ENCODE measurements at places on chromosomes 7 and 10. TPM values are rescaled to one million over a fixed set of nuclear protein-coding genes. Genes with fewer than 3 reads are reported as not detected.

TSC22D4 gene
- 48.4 TPM for total RNA-seq

GRCh38 chr7:85688712-85689111, 501.9 kb upstream of the SEMA3D start:
- no peak for DNase-seq

NUTM2E gene
- total RNA-seq = 0.12 TPM

DNA sequence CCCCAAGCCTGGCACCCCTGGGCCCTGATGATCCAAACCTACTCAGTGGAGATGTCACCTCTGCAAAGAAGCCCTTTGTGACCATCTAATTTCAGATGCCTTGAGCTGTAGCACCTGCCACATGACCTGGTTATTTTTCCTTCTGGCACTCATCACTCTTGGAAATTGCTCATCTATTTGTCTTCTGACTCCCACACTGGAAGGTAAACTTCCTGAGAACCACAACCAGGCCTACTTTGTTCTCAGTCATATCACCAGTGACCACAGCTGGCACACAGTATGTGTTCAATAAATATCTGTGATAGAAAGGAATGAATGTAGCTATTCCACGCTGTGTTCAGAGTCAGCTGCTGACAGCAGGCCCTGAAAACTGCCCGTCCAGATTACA, 97.1 kb downstream of the SH3PXD2A start:
- no peak for DNase-seq

LSM5 gene
- total RNA-seq = 26.6 TPM

GIMAP2 gene
- total RNA-seq = 10.0 TPM

DNA sequence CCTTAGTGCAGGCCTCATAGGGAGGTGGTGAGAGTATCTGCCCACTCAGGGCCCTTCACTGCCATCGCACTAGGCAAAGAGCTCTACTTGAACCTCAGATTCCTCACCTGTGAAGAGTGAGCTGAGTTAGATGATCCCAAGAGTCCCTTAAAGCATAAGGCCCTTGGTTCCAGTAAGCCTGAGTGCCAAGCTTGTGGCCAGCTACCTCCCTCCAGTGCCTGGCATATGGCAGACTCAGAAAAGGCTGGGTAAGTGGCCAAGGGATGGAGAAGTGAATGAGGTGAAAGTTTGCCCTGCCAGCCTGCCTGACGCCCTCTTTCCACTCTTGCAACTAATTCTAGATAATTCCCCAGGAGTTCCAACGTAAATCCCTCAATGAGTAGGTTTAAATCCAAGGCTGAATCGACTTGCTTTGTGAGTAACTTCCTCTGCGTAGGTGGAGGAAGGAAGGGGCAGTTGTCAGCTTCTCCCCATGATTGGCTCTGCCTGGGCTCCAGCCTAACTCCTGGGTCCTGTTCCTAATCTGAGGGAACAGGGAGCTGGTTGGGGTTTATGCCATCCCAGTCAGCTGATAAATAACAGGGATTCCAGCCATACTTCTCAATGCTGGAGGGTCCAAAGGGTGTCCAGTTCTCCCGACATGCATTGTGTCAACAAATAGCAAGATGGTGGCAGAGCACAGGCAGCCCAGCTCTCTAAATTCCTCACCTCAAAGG, 14.2 kb downstream of the DUSP5 start:
- DNase-seq = no peak

PRSS58 gene
- not detected for total RNA-seq

INTS1 gene
- 33.9 TPM for total RNA-seq

GRCh38 chr10:63965846-63966245, 444.6 kb downstream of the REEP3 start:
- DNase-seq = no peak

DNA sequence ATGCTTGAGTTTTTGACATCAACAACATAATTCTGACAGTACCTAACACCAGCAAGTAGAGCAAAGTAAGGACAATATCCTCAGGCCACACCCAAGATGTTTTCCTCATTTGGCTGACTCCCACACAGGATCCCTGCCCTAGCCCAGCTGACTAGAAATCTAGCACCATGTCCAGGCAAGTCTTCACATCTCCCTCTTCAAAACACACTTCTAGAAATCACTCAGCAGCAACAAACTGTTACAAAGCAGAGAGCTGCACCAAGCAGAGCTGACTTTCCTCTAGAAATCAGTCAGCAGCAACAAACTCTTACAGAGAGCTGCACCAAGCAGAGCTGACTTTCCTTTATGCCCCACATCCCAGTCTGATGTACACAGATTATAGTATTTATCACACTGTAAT, 7.7 kb downstream of the TMEM168 start:
- DNase-seq = no peak

SVOPL gene
- 1.0 TPM for total RNA-seq

DNA sequence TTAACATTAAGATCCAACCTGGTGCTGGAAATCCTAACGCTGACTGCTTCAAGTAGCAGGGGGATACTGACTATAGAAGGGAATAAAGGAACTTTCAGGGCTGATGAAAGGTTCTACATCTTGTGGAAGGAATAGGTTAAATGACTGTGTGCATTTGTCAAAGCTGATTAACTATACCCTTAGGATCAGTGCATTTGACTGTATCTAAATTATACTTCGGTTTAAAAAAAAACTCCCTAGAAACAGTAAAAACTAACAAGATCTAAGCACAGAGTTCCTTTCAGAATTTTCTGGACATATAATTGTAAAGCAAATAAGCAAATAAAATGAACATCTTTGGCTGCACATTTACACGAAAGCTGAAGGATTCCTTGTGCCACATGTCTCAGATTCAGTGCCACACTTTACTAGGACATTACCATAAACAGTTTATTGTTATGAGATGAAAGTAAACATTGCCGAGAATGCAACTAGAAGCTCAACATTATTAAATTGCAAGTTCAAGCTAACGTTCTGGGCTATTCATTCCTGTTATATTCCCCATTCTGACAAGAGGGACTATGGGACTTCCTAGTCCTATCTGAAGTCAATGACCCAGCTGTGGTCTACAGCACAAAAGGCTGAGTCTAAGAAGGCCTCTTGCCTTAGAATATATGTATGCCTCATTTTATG, 20.7 kb downstream of the ANK3 start:
- no peak for DNase-seq

GRCh38 chr7:24499871-24500270, 73.4 kb upstream of the PALS2 start:
- no peak for DNase-seq

- DNase-seq = no peak
Observed at GRCh38 chr10:48614481-48615390, 9.9 kb upstream of the ARHGAP22 start.

- no peak for DNase-seq
Observed at GRCh38 chr10:63769367-63769766, 248.2 kb downstream of the REEP3 start.

PHYH gene
- 49.7 TPM for total RNA-seq

HGF gene
- total RNA-seq = 4.6 TPM

DNA sequence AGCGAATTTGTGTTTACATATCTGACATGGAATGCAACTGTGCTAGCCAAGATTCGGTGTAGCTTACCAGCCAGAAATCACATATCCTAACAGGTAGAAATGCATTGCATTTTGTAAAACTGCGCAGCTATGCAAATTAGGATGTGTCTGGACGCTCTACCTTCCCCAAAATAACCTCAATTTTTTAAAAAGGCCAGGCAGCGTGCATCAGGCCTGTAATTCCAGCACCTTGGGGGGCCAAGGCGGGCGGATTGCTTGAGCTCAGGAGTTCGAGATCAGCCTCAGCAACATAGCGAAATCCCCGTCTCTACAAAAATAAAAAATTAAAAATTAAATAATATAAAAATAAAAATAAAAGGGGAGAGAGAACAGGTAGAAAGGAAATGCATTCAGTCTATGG, 305.0 kb downstream of the TYW1 start:
- no peak for DNase-seq

- DNase-seq = no peak
Observed at GRCh38 chr7:143345428-143345900, 17.0 kb downstream of the FAM131B start.

ATOH7 gene
- not detected for total RNA-seq

GRCh38 chr7:506921-507622, 12.6 kb downstream of the PDGFA start:
- DNase-seq = no peak

GRCh38 chr10:44818041-44818649, 93.0 kb upstream of the TMEM72 start:
- peak; percentile 43 for DNase-seq

DNA sequence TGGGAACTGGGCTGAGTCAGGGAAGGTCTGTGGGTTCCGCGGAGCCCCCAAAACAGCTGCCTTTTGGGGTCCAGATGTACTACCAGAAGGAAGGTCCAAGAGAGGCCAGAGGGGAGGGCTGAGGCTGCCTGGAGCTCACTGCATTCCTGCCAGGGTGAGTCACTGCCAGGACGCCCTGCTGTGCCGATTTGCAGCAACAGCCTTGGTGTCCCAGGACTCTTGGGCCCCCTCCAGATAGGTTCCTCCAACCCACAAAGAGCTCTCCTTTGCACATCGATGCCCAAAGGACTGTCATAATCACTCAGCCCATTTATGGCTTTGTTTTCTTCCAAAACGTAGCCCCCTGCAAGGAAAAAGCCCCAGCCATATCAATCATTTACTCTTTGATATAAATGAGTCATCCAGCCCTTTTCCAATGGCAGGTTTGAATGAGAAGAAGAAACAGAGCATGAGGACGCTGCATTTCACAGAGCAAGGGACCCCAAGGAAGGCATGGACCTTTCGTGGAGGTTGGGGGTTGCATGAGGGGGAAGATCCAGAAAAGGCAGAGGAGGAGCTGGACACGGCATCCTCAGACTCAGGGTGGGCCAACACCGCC, 32.2 kb upstream of the COL13A1 start:
- DNase-seq = no peak

DNA sequence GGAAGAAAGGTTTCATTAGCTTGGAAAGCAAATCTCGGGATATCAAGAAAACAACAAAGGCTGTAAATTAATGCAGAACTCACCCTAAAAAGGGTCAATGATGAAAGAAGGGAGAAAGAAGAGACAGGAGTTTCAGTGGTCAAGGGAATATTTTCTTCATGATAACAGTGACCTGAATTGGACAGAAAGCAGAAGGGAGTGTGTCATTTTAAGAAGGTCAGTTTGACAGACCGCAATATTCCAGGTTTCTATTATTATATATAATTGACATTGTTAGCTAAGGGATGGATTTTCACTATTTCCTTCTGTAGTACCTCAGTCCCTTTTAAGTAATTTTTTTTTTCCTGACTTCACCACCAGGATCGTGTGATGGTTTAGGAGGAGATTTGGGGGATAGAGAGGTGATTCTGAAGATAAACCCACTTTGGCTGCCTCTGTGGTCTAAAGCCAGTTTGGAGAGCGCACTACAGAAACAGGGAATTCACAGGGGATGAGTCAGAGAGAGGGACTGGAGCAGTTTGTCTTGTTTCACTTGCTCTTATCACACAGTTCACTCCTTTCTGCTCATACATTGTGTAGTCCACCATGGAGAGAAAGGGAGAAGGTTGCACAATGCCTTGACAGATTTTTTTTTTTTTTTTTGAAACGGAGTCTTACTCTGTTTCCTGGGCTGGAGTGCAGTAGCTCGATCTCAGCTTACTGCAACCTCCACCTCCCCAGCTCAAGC, 417.9 kb downstream of the AUTS2 start:
- DNase-seq = no peak

MAGI2 gene
- 16.6 TPM for total RNA-seq

GRCh38 chr7:158529181-158530096, 58.2 kb downstream of the PTPRN2 start:
- no peak for DNase-seq

DNA sequence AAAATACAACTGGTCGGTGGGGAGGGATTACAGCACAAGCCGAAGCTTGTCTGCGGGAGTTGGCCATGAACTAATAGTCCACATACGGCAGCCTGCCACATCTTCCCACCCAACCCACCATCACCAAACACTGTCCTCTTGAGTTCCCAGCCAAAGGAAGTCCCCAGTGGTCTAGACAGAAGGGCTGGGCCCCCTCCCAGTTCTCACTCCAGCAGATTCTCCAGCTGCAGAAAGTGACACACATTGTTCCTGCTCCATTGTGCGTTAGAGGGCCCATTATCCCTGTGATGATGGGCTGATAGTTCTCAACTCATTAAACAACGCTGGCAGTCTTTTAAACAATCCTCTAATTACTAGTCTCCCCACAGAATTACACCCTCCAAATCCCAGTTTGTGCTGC, 148.0 kb downstream of the FGFR2 start:
- no peak for DNase-seq

GPR15LG gene
- 0.31 TPM for total RNA-seq

MOGAT3 gene
- total RNA-seq = not detected

- DNase-seq = no peak
Observed at GRCh38 chr10:78475437-78475836, 441.8 kb downstream of the RPS24 start.

DNA sequence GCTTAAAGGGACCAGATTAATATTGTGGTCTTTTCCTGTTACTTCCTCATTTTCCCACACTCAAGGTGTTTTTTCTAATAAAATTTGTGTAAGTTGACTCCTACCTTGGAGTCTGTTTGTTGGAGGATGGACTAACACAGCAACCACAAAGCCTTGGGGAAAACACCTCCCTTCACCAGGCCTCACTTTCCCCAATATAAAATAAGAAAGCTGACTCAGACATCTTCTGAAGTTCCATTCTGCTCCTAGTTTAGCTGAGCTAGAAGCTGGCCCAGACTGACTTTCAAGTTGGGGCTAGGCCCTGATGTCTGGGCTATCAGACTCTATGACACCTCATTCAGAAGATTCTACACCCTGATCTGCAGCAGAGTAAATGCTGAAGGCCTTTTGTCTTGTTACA, 73.0 kb upstream of the ADRB1 start:
- DNase-seq = no peak

LIPJ gene
- 0.20 TPM for total RNA-seq

GRCh38 chr10:117140525-117140902, 2.4 kb upstream of the VAX1 start:
- DNase-seq = no peak

PDE1C gene
- 20.0 TPM for total RNA-seq

NRCAM gene
- total RNA-seq = 2.8 TPM

MSMB gene
- not detected for total RNA-seq

BLOC1S2 gene
- 17.8 TPM for total RNA-seq

GRCh38 chr10:101601541-101601940, 13.4 kb downstream of the DPCD start:
- DNase-seq = no peak

GRCh38 chr7:141512597-141512996, 38.6 kb upstream of the AGK start:
- no peak for DNase-seq

DNA sequence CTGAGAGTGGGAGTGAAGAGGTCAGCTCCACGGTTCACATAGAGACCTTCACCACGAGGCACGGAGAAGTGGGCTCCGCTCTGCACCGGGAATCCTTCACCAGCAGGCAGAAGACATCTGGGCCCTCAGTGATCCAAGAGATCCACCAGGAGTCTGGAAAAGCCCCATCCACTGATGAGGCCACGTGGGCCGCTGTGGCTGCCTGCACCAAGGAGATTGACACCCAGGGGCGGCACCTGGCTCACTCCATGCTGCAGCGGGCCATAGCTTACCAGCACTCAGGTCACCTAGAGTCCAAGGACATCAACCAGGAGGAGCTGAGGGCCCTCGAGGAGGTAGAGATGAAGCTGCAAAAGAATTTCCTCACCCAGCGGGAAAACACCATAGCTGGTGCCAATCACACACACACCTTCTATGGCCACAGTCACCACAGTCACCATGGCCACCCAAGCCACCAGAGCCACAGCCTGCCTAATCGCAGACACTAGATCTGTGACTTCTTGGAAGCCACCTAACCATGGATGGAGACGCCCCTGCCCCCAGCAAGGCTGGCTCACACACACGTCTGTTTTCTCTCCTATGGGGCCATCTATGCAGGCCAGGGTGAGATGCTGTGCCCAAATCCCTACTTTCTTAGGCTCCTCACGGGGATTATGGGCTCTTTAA, 694 bp downstream of the C10orf62 start:
- DNase-seq = no peak

All from ovary (tissue), 10 donors.